ENCODE measurements at places on chromosomes 7 and 10.
A peak's percentile ranks its signal among the peaks of the same experiment; 100 is the strongest.

DNA sequence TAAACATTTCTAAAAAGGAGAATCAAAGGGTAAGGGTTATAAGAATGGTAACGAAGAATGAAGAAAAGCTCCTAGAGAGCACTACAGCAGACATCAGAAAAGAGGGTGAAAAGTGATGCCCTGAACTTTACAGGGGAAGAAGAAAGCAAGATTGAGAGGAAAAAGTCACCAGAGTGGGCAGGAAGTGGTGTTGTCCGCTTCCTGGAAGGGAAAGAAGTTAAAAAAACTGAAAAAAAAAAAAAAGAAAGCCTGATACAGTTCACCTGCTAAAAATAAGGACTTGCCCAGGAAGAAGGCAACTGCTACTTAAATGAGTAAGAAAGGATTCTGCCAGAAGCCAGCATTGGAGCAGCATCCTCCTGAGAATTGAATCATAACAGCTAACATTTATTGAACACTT, 330.1 kb upstream of the PHF14 start:
- no peak for DNase-seq

DNA sequence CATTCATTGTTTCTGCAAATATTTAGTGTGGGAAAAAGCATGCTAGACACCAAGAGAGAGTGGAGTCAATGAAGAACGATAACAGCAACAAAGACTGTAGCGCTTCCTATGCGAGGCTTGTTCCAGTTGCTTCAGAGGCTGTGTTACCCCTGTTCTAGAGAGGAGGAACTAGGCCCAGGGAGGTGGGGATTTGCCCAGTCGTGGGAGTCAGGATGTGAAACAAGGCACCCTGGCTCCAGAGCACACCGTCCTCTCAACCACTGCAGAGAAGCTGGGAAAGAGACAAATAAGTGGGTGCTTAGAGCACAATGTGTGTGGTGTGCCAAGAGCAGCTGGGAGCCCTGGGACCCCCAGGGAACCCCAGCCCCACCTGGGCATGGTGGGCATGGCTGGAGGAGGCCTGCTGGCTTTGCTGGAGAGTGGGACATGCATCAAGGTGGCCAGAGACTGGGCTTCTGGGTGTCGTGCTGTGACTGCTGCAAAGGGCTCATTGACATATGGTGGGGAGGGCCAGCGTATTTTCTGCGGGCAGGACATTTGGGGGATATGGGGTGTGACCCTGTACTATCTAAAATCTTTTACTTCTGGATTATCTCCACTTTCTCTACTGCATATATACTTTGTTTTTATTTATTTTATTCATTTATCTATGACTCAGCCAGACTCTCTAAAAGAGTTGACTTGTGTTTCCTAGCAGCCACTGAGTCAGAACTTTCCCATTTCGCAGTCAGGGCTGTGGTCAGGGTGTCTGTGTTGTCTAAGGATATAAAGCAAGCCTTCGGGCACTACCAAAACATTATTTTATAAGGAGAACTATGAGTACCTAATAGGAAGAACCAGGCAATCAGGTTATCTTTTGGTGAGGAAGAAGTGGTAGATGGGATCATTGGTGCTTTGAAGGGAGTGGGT, 95.4 kb downstream of the TCF7L2 start:
- DNase-seq = peak; percentile 81

DNA sequence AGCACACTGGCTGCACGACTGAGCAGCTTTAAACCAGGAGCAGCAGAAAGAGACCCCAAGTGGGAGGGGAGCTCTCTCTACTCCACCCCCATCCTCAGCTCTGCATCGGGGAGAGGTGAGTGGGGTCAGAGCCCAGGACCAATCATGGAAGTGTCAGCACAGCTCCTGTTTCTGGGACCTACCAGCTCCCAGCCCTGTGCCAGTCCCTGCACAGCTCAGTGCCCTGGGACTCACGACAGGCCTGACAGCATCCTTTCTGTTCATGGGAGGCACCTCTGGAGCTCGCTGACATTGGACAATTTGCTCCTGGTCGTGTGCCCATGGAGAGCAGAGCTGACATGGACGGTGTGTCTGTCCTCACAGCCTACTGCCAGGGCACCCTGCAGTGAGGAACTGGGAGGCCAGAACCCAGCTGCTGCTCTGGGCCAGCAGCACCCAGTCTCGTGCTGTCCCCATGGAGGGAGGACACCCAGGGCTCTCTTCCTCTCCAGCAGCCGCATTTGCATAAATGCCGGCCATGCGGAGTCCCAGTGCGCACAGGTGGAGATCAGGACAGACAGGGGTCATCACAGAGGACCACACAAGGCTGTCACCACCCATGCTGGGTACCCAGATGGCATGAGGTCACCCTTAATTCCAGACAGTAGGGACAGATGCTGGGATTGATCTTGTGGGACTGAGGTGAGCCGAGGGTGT, 45.9 kb upstream of the MSMB start:
- DNase-seq = no peak

GRCh38 chr7:90766814-90767564, 170.9 kb downstream of the CDK14 start:
- DNase-seq = no peak

GRCh38 chr7:157900556-157900955, 563.8 kb downstream of the DNAJB6 start:
- DNase-seq = no peak

DNA sequence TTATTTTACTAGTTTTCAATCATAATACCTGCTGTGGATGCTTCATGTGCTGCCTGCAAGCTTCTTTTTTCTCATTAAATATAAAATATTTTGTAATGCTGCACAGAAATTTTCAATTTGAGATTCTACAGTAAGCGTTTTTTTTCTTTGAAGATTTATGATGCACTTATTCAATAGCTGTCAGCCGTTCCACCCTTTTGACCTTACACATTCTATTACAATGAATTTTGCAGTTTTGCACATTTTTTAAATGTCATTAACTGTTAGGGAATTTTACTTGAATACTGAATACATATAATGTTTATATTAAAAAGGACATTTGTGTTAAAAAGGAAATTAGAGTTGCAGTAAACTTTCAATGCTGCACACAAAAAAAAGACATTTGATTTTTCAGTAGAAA, 103.0 kb downstream of the PTEN start:
- DNase-seq = no peak

DNA sequence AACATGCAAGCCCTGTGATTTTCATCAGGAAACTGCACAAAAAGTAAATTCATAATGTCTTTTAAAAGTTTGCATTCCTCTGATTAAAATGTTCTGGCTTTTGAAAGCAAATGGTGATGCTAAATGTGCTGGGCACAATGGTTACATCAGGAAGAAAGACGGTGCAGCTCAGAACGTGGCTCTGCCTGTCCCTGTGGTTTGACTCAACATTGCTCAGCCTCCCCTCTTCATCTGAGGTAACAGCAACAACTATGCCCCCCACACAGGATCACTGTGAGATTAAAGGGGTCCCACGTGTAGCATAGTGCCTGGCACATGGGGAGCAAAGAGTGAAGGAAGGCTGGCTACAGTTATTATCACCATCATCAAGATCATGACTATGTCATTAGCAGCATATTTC, 44.0 kb downstream of the PARD3 start:
- DNase-seq = no peak
